NAMALWA (cell line): ENCODE measurements at places on chromosomes 13 and 19.

DNA sequence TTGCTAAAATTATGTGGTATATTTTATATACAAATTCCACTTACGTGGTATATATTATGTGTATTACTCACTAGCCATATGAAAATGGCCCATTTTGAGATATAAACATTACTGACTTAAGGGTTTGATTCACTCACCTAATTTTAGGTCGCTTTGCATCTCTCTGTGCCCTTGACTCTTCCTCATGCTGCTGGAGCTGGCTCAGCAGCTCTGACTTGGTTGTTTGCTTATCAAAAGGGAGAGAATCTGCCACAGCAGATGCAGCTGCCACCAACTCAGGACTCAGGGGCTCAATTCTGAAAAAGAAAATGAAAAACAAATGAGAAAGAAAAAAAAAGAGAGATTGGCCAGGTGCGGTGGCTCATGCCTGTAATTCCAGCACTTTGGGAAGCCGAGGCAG lies 12.2 kb downstream of the MRPS31 start:
- peak; percentile 52 for DNase-seq

GRCh38 chr13:30587739-30588138 lies 30.0 kb upstream of the USPL1 start:
- DNase-seq: no peak

DNA sequence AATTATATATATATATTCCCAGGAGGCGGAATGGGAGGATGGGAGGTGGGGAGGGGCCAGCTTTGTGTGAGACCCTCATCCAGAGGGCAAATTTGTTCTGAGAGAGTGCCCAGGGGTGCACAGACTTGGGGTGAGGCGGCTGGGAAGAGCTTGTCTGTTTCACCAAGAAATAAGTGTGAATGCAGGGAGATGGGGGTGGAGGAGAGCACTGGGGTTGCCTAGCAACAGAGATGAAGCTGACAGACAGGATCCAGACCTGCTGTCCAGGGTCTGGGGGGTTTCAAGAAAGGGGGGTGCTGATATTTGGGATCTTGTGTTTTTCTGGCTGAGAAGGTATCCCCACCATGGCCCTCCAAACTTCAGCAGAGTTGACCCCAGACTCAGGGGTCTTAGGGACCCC lies 18.6 kb upstream of the TNFAIP8L1 start:
- DNase-seq: no peak

DNA sequence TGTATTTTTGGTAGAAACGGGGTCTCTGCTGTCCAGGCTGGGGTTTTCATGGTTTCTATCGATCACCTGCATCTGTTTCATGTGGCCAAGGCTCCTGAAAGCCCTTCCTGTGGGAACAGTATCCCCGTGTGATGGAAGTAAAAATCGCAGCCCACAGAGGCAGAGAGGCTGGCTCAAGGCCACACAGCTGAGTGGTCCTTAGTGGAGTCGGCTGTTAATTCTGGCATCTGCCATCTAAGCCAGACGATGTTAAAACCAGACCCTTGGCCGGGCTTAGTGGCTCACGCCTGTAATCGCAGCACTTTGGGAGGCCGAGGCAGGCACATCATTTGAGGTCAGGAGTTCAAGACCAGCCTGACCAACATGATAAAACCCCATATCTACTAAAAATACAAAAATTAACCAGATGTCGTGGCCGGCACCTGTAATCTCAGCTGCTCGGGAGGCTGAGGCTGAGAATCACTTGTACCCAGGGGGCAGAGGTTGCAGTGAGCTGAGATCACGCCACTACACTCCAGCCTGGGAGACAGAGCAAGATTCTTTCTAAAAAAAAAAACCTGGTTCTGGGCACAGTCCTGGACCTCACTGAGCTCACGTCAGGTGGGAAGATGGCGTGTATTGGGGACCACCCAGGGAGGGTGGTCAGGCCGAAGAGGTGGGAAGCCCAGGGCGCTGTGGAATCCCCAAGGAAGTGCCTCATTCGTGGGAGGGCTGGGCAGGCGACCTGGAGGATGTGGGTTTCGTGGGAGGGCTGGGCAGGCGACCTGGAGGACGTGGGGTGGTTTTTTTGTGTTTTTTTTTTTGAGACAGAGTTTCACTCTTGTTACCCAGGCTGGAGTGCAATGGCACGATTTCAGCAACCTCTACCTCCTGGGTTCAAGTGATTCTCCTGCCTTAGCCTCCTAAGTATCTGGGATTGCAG lies 18.5 kb upstream of the MISP start:
- no peak for DNase-seq

GRCh38 chr19:31959527-31960018 lies 385.8 kb upstream of the ZNF507 start:
- DNase-seq: no peak
